Right lung (tissue), 10 donors: ENCODE measurements at places on chromosomes 7 and 10. TPM values are rescaled to one million over a fixed set of nuclear protein-coding genes. Genes with fewer than 3 reads are reported as not detected.

DNA sequence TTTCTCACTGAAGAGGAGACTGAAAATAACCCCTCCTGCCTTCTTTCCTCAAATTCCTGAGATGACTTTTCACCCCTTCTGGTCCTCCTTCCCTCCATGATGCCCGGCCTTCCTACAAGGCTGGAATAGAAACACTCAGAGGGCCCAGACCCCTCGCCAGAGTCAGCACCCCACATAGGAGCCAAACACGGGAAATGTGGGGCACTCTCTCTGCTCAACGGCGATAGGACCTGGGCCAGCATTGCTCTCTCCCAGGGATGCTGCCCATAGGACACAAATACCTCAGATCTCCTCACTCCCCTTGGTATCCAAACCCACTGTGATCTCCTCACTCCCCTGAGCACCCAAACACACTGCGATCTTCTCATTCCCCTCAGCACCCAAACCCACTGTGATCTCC is 7.4 kb downstream of the CFAP46 start:
- DNase-seq = no peak

GRCh38 chr10:23200586-23200985 is 8.5 kb downstream of the PTF1A start:
- DNase-seq = no peak

GRCh38 chr10:112258407-112258806 is 24.8 kb upstream of the TECTB start:
- no peak for DNase-seq

Gene TMEM270
- not detected for polyA plus RNA-seq
